ENCODE measurements at places on chromosomes 5 and 9.

GRCh38 chr9:101063192-101063591 lies 34.7 kb downstream of the PLPPR1 start:
- no peak for DNase-seq

DNA sequence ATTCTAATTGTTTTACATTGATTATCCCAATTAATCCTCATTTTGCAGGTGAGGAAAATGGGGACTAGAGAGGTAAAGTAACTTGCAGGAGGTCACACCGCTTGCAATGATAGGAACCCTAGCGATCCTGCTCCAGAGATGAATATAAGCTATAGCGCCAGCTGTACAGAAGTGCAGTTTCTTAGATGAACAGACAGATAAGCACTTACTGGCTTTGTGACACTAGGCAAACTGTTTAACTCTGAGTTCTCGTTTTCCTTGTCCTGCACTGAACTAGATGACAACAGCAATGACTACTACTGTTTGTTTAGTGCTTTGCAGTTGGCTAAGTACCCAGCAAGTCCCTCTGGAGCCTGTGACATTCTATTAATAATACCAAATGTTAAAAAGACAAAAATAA lies 11.1 kb downstream of the LHX6 start:
- DNase-seq, result no peak

DNA sequence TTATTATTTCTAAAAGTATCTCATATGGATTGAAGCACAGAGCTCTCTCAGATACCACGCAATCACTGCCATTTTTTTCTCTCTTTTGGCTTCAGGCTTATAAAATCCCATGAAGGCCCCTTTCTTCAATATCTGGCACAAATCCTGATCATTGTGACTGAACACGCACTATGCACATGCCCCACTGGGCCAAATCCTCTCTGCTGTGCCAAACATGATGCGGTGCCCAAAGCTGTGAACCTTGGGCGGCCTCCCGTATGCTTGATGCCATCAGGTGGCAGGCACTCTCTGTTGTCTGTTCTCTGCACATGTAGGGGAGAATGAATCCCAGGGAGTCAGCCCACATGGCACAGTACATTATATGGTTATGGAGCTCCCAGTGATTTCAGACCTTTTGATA lies 375.0 kb upstream of the RGMB start:
- no peak for DNase-seq

DNA sequence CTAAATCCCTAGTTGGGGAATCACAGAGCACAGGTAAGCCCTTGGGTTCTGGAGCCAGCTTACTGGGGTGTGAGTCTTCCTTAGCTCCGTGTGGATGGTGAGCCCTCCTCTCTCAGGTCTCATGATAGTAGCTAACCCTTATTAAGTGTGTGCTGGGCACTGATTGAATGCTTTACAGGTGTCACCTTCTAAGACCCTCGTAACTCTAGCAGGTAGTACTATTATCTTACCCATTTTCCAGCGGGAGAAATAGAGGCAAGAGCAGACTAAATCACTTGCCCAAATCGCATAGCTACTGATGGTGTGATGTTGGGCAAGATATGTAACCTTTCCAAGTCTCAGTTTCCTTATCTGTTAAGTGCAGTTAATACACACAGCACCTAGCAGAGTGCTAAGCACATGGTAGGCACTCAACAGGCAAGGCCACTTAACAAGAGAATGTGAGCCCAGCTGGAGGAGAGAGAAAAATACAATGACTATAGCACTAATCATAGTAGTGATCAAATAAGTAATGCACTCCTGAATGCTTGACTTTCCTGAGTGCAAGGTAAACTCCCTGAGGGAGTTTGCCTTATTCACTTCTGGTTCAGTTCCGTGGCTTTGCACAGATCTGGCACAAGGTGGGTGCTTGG lies at the start of gene DCANP1:
TSS of gene DCANP1 (minus strand) at position 51 of the 632 bp plus-strand sequence. CDS start 240 bp downstream, outside the sequence.
- no peak for DNase-seq

DNA sequence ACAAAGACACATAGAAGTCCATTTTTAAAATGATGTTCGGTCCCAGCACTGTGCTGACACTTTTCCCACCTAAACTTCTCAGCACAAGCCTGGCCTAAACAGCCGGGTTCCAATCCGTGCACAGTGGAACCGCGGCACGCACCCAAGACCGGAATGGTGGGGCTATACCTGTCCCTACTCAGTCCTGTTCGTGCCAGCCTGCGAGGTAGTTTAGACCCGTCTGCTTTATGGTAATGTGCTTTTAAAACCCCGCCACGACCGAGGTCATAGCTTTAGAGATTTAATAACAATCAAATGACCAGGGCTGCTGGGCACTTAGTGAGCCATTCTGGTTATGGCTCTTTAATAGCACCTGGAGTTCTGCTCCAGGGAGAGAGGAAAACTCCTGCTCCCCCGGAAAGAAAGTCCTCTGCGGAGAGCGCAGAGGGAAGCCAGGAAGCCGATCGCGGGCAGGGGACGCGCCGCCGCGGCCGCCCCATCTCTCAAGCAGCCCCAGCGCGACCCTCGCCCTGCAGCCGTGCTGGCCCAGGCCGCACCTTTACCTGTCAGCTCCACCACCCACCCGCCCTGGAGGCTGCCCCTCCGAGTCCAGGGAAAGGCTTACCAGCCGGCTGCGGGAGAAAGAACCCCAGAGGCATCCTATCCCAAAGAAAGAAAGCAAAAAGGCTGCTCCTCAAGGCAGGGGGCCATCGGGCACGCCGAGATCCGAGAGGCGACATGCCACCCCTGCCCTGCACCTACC lies 511 bp downstream of the ARL15 start:
- no peak for DNase-seq

GRCh38 chr5:72101828-72102227 lies 5.4 kb upstream of the MAP1B start:
- DNase-seq, result no peak

GRCh38 chr9:111298731-111299598 lies 31.1 kb downstream of the OR2K2 start:
- no peak for DNase-seq

DNA sequence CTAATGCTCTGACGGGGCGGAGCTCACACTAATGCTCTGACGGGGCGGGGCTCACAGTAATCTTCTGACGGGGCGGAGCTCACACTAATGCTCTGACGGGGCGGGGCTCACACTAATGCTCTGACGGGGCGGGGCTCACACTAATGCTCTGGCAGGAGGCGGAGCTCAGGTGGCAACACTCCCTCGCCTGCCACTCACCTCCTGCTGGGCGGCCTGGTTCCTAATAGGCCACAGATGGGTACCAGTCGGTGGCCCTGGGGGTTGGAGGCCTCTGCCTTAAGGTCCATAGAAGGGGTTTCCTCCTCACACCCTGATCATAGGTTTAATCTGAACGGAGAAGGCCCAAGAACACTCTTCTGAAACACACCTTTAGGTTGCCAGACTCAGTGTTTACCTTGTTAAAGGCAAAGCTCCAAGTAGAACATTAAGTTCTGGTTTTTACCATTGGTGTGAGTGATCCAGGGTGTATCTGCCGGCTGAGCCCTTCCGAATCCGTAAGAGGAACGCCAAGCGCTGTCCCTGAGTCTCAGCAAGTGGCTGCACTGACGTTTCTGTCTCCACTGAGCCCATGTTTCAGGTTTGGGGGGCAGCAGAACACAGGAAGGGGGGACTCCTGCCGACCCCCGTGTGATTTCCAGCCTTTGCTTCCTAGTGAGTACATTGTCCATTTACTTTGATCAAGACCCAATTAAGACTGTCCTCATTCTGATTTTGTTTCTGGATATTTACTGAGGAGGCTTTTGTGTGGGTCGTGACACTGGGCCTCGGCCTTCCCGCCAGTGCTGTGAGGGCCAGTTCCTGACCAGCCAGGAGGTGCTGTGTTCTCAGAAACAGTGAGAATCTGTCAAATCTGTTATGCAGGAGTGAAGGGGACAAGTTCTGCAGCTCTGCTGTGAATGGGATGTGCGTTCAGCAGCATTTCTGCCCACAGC lies 24.6 kb upstream of the LRRC14B start:
- DNase-seq, result no peak

GRCh38 chr9:19493876-19494275 lies 85.1 kb downstream of the ACER2 start:
- DNase-seq, result no peak

DNA sequence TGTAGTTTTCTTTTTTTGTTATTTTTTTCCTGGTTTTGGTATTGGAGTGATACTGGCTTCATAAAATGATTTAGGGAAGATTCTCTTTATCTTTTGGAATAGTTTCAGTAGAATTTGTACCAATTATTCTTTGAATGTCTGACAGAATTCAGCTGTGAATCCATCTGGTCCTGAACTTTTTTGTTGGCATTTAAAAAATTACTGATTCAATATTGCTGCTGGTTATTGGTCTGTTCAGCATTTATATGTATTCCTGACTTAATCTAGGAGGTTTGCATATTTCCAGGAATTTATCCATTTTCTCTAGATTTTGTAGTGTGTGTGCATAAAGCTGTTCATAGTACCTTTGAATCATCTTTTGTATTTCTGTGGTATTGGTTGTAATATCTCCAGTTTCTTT lies 100.2 kb downstream of the NXNL2 start:
- DNase-seq, result no peak

- no peak for DNase-seq
These were observed 209.6 kb downstream of the FBN2 start for GRCh38 chr5:128328446-128328845.

DNA sequence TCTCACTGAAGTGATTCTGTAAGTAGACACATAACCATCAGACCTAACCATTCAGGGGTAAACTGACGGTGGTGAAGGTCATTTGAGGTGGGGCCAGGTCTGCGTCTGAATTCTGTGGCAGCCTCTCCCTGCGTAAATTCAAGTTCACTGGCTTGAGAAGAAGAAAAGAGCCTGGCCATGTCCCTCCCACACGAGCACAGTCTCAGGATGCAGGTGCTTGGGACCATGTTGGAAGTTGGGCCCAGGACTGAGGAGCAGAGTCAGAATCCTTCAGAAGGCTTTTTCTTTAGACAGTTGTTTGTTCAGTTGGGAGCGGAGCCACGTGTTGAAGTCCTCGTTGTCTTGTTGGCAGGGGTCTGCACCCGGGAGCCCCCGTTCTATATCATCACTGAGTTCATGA lies 24.1 kb downstream of the QRFP start:
- DNase-seq, result no peak

DNA sequence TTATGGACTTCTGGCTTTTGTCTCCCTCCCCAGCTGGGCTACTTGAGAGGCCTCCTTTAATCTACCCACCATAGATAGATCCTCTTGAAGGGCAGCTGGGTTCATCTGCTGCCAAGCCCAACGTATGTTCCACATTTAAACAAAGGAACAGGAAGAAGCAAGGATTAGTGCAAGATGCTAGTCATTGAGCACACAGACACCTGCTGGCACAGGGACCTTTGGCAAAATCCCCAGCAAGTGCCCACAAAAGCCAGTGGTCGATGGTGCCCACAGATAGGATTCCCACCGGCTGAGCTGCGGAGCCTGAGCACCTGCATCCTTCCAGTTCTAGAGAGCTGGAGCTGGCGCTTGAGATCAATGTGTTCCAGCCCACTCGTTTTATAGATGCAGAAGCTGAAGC lies 57.7 kb upstream of the SHB start:
- DNase-seq, result no peak

- no peak for DNase-seq
These were observed 29.7 kb downstream of the PCDHGC5 start for GRCh38 chr5:141518618-141519015.

DNA sequence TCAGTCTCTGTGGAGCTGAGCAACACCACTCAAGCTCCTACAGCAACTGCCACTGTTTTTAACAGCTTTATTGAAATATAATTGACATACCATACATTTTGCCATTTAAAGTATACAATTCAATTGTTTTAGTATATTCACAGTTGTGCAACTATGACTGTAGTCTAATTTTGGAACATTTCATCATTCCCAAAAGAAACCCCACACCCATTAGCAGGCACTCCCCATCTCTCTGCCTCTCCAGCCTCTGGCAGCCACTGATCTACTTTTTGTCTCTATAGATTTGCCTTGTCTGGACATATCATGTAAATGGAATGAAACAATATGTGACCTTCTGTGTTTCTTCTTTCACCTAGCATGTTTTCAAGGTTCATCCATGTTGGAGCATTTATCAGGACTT lies 43.5 kb downstream of the RUSC2 start:
- DNase-seq, result no peak

- DNase-seq, result no peak
These were observed 187.4 kb upstream of the TLX3 start for GRCh38 chr5:171121638-171122037.

- no peak for DNase-seq
These were observed 37.6 kb downstream of the MAST4 start for GRCh38 chr5:66633754-66634153.

- DNase-seq, result no peak
These were observed 81.4 kb upstream of the ANKRD55 start for GRCh38 chr5:56314529-56314928.

Measured in bone marrow (tissue), 2 donors.